ENCODE measurements at places on chromosomes 2 and 18. TPM values are rescaled to one million over a fixed set of nuclear protein-coding genes. Genes with fewer than 3 reads are reported as not detected.

DNA sequence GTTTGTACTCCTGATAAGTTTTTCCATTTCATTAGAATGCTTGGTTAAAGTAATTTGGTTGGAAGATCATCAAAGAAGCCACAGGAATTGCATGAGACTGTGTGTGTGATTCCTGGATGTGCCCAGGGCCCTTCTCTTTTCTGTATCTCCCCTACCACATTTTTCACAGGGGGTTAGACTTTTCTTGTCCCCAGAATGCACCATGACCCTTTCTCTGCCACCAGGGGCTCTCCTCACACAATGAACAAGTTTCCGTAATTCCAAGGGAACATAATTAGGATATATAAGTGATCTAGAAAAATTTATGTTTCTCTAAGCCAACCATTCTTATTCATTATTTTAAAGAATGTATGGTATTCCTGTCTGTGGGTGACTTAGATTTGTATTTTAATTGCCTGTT, 291.8 kb downstream of the NEDD4L start:
- no peak for DNase-seq

- DNase-seq, result no peak
These were observed 476.4 kb upstream of the ZEB2 start for GRCh38 chr2:144996225-144996795.

DNA sequence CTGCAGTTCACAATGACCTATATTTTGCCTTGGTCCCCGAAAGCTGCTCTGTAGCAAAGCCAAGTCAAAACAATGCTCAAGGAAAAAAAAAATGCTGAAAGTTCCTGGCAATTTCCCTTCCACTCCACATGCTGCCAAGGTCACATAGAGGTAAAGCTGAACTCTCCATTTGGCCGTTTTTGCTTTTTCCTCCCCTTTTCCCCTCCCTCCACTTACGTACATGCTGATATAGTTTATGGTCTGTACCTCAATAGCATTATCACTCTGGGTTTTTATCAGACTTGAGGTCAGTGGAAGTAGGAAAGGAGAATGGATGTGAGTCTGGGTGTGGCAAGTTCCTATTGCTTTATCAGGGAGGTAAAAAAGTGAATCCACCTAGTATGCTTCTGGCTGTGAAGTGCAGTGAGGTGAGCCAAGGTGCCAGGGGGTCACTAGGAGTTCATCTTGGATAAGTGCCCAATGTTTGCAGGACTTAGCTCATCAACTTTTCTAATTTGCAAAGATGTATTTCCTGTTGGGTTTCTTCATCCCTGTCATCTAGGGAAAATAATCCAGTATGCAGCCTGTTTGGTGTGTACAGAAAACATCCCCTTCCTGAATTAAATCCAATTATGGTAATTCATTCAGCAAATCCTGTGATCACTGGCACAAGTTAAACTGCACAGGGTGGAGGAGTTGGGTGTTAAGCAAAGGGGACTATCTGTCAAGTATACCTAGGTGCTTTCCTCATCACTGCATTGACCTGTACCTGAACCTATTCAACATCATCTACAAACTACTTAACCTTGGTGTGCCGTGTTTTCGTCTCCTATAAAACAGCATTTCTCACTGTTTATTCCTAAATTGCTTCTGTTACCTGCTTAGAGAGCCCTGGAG, 124.3 kb upstream of the CYP26B1 start:
- no peak for DNase-seq

- no peak for DNase-seq
These were observed 53.6 kb upstream of the ATL2 start for GRCh38 chr2:38430597-38431207.

GRCh38 chr18:25827961-25828561, 262.4 kb downstream of the SS18 start:
- no peak for DNase-seq

DNA sequence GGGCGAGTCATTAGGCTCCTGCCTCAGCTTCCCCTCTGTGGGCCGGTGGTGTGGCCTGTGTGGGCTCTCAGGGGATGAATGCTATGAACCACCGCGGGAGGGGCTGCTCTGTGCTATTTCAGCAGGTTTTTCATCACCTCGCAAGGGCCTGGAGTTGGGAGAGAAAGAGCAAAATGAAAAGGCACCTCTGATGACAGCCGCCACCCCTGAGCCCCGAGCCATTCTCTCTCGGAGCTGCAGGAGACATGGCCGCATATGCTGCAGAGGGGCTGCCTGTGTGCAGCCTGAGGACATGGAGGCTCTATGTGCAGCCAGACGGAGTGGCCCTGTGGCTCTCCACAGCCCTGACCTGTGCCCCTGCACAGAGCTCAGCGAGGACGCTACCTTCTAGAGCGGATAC, 96.2 kb upstream of the CTDP1 start:
- no peak for DNase-seq

DNA sequence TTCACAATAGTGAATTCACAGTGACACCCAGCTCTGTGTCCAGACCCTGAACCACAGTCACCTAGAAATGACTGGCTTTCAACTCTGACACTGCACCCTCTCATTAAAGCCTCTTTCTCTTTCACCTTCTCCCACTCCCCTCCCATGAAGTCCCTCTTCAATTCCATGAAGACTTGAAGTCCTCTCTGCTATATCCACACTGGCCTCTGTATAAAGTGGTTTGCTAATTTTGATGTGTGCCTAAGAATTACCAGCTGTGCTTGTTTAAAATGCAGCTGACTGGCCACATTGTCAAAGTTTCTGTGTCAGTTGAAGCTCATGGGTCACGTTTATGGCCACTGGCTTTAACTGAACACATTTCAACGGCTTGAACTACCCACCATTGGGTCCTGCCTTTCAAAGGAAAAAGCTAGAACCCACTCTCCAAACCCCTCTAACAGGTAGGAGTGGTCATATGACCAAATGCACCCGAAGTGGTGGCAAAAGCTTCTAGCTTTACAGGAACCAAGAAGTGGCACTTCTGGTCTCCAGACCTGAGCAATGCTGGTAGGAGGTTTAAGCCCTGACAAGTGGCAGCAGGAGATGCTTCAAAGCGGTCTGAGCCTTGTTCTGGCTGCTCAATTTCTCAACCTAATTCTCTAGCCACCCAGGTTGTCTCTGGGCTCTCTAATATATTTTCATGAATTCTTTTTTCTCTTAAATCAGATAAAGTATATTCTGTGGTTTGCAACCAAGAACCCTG, 34.2 kb downstream of the B4GALT6 start:
- DNase-seq, result no peak

The FOXI3 gene
- not detected for total RNA-seq

The TEX44 gene
- not detected for total RNA-seq

The ABCG5 gene
- not detected for total RNA-seq
